NCI-H2107 (cell line): ENCODE measurements at places on chromosomes 1 and 21.

DNA sequence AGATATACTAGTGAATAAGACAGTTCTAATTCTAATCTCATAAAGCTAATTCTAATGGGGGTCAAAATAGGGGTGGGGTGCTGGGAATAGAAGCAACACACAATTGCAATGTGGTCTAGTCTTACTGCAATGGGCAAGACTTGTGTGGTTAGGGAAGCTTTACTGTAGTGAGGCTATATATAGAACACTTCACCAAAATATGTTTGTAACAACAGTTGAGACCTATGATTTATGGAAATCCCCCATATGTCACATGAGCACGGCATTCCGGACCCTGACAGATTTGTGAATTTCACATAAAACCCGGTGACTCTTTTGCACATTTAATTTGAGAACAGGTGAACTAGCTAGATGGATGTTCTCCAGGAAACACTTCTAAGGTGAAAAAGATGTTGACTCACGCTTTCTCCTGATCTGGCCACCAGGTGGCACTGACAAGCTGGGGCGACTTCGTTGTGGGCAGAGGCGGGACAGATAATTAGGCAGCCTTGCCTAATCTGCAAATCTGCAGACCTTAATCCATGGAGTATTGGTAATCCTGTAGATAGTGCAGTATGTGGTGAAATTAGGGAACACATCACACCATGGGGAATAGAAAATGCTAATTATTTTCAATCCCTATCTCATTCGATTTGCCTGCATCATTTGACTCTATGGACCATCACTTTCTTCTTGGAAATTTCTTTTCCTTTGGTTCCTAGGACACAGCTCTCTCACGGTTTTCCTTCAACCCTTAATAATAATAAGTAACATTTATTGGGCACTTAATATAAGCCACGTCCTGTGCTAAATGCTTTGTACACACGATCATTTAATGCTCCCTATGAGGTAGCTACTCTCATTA lies 37.7 kb downstream of the KIAA0040 start:
- DNase-seq: peak; percentile 40

DNA sequence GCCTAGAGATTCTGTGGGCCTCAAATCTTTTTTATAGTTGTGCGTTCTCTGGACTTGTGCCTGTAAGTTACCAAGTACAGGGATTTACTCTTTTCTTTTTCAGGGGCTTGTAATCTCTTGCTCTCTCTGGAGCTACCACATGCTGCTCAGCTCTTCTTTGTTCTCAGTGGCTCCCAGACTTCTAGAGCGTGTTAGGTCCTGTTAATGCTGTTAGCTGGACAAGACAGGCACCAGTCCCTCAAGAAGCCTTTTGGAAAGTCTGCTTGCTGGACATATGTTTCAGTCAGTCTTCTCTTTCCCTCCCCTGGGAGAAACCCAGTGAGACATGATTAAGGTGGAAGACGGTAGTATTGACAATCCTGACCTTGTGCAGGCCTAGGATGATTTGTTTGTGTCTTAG lies 29.4 kb downstream of the KCNK2 start:
- no peak for DNase-seq

DNA sequence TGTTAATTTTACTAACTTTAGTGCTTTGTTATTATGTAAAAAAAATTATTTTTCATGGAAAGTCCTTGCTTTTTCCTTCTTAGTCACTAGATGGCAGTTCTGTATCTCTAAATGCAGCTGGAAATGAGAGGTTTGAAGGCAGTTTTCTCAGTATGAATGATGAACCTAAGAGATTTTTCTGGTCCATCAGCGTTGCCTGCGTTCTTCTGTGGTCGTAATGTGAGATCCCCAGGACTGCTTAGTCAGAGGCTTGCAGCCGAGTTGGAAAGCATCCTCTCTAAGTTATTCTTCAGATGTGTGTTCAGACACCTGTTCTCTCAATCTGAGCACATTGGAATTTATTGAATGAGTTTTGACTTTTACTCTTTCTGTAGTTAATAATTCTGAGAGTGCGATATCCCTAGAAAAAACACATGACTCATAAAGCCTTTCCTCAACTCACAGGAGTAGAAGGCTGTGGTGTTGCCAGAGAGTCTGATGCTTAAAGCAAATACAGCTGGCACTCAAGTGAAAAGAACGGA lies 99.3 kb downstream of the FMN2 start:
- peak; percentile 60 for DNase-seq

DNA sequence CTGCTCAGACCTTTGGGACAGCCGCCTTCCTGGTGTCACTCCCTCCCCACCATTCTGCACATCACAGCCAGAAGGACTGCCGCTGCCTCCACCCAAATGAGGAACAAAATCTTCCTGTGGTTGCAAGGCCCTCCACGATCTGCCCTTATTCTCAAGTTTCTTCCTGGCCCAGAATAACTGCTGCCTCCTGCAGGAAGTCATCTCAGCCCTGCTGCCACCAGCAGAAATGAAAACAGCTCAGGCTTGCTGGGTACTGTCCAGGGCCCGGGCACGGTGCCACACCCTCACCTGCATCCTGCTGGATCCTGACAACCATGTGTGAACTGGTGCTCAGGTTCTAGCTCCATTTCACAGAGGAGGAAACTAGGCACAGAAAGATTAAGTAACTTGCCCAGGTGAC lies 2.8 kb downstream of the CLDN19 start:
- no peak for DNase-seq

DNA sequence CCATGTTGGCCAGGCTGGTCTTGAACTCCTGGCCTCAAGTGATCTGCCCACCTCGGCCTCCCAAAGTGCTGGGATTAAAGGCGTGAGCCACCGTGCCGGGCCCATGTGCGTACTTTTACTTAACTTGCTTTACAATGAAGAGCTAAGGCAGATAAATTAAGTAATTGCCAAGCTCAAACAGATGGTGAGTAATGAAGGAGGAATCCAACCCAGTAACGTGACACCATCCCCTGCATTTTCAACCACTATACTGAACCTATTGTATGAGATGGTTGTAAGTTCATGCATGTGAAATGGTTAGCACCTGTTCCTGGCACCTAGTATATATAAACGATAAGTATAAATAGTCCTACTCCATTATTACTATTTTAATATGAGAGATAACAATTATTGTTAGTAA lies 588.0 kb upstream of the BEND5 start:
- peak; percentile 45 for DNase-seq

DNA sequence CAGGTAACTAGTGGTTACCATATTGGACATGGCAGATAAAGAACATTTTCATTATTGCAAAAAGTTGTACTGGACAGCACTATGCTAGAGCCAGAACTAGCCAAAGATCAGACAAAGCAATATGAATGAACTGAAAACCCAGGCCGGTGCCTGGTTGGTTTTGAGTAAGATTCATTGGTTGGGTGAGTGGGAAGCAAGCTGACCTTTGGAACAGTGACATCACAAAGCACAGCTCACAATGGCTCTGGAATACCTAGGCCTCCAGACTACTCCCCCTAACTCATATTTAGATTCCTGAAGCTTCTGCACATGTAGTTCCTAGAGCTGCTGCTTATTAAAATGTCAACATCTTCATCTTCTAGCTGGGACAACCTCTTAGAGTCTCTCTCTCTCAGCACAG lies at the start of gene TMCO2:
TSS of gene TMCO2 (plus strand) at position 283 of the 400 bp plus-strand sequence. CDS start at position 340, 57 bp downstream.
- no peak for DNase-seq

GRCh38 chr1:204027446-204027845 lies 45.5 kb upstream of the SOX13 start:
- no peak for DNase-seq
